ENCODE measurements at places on chromosomes 6 and 20. TPM values are rescaled to one million over a fixed set of nuclear protein-coding genes. Genes with fewer than 3 reads are reported as not detected.

DNA sequence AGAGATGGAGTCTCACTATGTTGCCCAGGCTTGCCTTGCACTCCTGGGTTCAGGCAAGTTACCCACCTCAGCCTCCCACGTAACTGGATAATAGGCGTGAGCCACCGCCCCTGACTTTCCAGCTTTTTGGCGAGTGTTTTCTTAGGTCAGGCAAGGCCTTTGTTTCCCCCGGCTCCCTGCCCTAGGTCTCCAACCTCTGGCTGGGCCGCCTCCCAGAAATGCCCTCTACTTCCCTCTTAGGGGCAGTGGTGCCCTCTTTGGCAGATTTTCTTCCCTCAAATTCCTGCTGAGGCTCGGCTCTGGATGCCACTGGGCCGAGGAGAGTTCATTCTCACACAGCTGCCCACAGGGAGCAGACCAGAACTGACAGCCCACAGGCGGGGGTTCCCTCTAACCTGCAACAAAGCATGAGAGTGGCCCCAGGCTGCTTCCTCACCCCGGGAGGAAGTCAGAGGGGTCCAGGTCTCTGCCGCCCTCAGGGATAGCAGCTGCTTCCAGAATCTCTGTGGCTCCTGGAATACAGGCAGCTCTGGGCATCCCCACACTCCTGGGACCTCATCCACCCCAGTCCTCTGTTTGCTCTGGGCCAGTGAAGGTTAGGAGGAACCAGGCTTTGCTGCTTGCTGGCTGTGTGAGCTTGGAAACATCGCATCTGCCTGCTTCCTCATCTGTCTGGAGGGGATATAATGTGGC lies 56.5 kb downstream of the TCP11 start:
- H3K36me3 ChIP-seq, result peaks cover 73% of the 10 kb centered on the region
- no peak overlapping the region for H3K27ac ChIP-seq
- no peaks in the 10 kb centered on the region for H3K4me1 ChIP-seq
- no peak for DNase-seq
- no peak overlapping the region for H3K4me3 ChIP-seq

DNA sequence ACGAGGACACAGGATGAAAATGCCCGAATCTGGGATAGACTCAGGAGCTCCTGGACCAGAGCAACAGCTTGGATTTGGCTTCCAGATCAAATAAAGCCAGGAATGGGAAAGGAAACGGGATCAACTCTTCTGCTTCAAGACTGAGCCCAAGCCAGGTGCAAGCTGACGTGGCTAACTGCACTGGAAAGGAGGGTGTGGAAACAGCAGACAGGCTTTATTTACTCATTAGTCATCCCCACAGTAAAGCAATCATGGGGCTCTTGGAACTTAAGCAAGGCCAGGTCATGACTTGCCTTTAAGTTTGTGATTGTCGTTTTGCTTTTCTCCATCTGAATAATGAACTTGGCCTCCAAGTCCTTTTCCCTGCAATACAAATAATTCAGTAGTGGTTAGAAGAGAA lies 45.2 kb downstream of the KIF16B start:
- peaks cover 46% of the 10 kb centered on the region for H3K36me3 ChIP-seq
- no peaks in the 10 kb centered on the region for H3K27me3 ChIP-seq
- DNase-seq, result no peak
- no peak overlapping the region for H3K27ac ChIP-seq
- peaks cover 3% of the 10 kb centered on the region for H3K4me1 ChIP-seq

DNA sequence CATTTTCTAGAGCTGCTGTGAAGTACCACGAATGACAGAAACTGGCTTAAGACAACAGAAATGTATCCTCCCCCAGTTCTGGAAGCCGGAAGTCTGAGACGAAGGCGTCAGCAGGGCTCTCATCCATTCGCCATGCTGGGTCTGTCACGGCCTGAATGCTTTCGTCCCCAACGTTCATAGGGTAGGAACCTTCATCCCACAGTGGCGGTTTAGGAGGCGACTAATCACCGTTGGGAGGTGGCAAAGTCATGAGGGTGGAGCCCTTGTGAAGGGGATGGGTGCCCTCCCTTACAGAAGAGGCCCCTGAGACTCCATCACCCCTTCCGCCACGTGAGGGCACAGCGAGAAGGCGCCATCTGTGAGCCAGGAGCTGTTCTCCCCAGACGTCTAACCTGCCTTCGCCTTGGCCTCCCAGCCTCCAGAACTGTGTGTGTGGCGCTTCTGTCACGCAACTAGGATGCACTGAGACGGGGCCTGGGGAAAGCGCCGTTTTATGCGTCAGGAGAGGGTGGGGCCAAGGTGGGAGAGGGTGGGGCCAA lies 250.3 kb downstream of the TTLL2 start:
- H3K27me3 ChIP-seq, result peaks cover 10% of the 10 kb centered on the region
- H3K4me1 ChIP-seq, result no peaks in the 10 kb centered on the region
- no peak for DNase-seq
- H3K27ac ChIP-seq, result no peak overlapping the region
- H3K36me3 ChIP-seq, result no peaks in the 10 kb centered on the region

- H3K4me1 ChIP-seq, result no peaks in the 10 kb centered on the region
- no peak for DNase-seq
- no peak overlapping the region for H3K4me3 ChIP-seq
- H3K36me3 ChIP-seq, result peaks cover 59% of the 10 kb centered on the region
- H3K27me3 ChIP-seq, result no peaks in the 10 kb centered on the region
These were observed 7.9 kb downstream of the NQO2 start for GRCh38 chr6:3007571-3007970.

- no peaks in the 10 kb centered on the region for H3K36me3 ChIP-seq
- peaks cover 26% of the 10 kb centered on the region for H3K4me1 ChIP-seq
- no peak overlapping the region for H3K27ac ChIP-seq
- H3K4me3 ChIP-seq, result no peak overlapping the region
These were observed 88.0 kb upstream of the UST start for GRCh38 chr6:148658681-148659430.

The MLIP gene
- not detected for total RNA-seq

The RRAGD gene
- total RNA-seq, result 5.6 TPM

GRCh38 chr20:63121246-63121645 lies 94.7 kb downstream of the YTHDF1 start:
- DNase-seq, result no peak
- no peak overlapping the region for H3K4me3 ChIP-seq
- no peak overlapping the region for H3K27ac ChIP-seq
- H3K27me3 ChIP-seq, result peaks cover 14% of the 10 kb centered on the region
- no peaks in the 10 kb centered on the region for H3K4me1 ChIP-seq
- H3K36me3 ChIP-seq, result no peaks in the 10 kb centered on the region

GRCh38 chr20:32600681-32601237 lies 15.6 kb upstream of the NOL4L start:
- no peaks in the 10 kb centered on the region for H3K36me3 ChIP-seq
- no peak overlapping the region for H3K27ac ChIP-seq
- no peak for DNase-seq
- H3K4me3 ChIP-seq, result no peak overlapping the region
- peaks cover 27% of the 10 kb centered on the region for H3K4me1 ChIP-seq

GRCh38 chr20:3802524-3803239 lies 6.6 kb downstream of the CDC25B start:
- H3K4me3 ChIP-seq, result no peak overlapping the region
- H3K27me3 ChIP-seq, result no peaks in the 10 kb centered on the region
- peaks cover 51% of the 10 kb centered on the region for H3K36me3 ChIP-seq
- peak overlapping the region; percentile 76 for H3K27ac ChIP-seq
- no peak for DNase-seq
- peaks cover 60% of the 10 kb centered on the region for H3K4me1 ChIP-seq

DNA sequence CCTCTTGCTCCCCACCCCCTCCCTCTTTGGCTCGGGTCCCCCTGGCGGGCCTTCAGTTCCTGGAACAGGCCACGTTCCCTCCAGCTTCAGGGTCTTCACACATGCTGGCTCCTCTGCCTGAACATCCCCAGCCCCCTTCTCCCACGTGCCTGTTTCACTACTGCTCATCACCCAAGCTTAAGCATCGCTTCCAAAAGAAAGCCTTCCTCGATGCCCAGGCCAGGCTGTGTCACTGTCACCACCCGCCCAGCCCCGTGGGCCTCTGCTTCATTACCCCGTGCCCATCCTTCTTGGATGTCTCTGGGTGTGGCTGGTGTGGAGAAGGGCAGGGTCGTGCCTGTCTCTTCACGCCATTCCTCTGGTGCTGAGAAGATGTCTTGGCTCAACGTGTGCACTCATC lies 2.8 kb downstream of the DLGAP4 start:
- H3K4me1 ChIP-seq, result peaks cover 9% of the 10 kb centered on the region
- DNase-seq, result no peak
- no peak overlapping the region for H3K27ac ChIP-seq
- no peaks in the 10 kb centered on the region for H3K36me3 ChIP-seq

DNA sequence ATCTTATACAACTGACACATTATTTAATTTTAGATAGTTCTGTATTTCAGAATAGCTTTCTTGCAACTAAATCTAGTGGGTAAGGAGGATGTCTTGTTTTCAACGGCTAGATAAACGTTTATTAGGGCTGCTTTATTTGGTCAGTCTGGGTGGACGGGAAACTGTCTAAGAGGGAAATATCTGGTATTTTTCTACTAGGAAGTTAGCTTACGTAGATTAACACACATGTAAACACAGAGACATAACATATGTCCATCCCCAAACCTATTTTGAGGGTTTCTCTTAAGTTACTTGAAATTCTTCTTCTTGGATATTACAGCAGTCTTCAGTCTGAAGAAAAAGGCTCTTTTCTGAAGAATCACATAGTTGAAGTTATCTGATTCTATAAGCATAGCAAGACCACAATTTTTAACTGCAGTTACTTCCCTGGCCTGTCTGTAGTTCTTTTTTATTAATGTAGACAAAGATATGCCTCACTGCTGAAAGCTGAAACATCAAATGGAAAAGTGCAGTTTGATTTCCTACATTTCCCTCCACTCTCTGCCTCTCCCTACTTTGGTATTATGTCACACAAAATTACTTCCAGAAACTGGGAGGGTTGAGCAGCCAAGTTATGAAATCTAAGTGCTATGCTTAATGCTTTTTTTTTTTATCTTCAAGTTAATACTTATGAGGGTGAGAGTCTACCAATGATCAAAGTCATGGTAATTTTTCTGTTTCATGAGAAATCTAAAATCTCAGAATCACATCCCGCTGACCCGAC lies 37.4 kb downstream of the PLAGL1 start:
- peaks cover 16% of the 10 kb centered on the region for H3K36me3 ChIP-seq
- no peak overlapping the region for H3K27ac ChIP-seq
- no peak overlapping the region for H3K4me3 ChIP-seq
- no peaks in the 10 kb centered on the region for H3K4me1 ChIP-seq
- no peak for DNase-seq

The LRP11 gene
- total RNA-seq, result 0.29 TPM

The DPPA5 gene
- total RNA-seq, result not detected

The NEU1 gene
- 18.3 TPM for total RNA-seq

GRCh38 chr6:53466257-53466656 lies 78.6 kb downstream of the GCLC start:
- no peak for DNase-seq
- no peak overlapping the region for H3K4me3 ChIP-seq
- H3K4me1 ChIP-seq, result peaks cover 56% of the 10 kb centered on the region
- no peak overlapping the region for H3K27ac ChIP-seq
- peaks cover 2% of the 10 kb centered on the region for H3K36me3 ChIP-seq
- no peaks in the 10 kb centered on the region for H3K27me3 ChIP-seq

The SPAG4 gene
- total RNA-seq, result 2.2 TPM

DNA sequence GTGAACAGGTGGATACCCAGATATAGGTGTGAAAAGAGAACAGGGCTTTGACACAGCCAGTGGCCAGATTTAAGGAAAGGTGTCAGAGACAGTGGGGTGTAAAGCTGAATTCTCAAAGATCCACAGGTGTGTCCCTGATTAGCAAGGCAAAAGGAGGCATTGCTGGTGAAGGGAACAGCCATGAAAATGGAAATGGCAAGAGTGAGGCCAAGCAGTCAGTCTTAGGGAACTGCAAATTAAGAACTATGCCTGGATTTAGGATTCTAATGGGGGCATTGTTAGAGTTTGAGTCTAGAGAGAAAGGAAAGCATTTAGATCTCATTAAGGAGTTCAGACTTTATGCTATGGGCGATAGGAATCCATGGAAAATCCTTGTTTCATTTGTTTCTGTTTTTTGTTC lies 789.2 kb downstream of the MAFB start:
- H3K36me3 ChIP-seq, result no peaks in the 10 kb centered on the region
- H3K27me3 ChIP-seq, result peaks cover 9% of the 10 kb centered on the region
- no peaks in the 10 kb centered on the region for H3K4me1 ChIP-seq
- no peak overlapping the region for H3K4me3 ChIP-seq

The GOPC gene
- total RNA-seq, result 17.1 TPM

DNA sequence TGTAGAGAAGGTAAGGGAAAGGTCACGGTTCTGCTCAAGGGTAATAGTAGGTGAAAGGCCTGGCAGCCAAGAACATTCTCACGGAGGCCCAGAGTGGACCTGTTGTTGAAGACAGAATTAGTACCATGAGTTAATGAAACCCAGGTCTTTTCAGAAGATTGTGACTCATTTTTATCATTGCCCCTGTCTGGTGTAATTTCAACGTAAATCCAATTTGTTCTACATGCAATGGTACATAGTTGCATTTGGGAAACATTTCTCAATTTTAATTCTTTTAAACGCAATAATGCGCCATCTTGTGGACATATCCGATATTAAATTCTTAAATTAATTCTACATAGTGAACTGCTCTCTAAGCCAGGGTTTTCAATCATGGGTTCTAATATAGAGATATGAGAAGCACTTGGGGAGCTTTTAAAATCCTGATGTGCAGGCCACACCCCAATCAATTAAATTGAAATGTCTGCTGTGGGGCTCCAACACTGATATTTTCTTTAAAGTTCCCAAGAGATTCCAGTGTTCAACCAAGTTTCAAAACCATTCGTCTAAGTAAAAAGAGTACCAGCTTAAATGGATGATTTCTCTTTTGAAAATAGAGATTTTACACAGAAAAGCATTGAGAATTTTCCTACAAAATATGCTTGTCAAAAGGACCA lies 257.4 kb downstream of the PLCB1 start:
- no peaks in the 10 kb centered on the region for H3K4me1 ChIP-seq
- H3K27ac ChIP-seq, result no peak overlapping the region
- H3K27me3 ChIP-seq, result no peaks in the 10 kb centered on the region
- H3K36me3 ChIP-seq, result no peaks in the 10 kb centered on the region
- DNase-seq, result no peak

GRCh38 chr20:1382670-1383069 lies 10.2 kb downstream of the FKBP1A start:
- no peak overlapping the region for H3K27ac ChIP-seq
- no peak for DNase-seq

The TEAD3 gene
- total RNA-seq, result 0.34 TPM

The CD93 gene
- total RNA-seq, result not detected

The CST4 gene
- not detected for total RNA-seq

The CLPSL2 gene
- not detected for total RNA-seq

- DNase-seq, result no peak
- H3K4me1 ChIP-seq, result peaks cover 52% of the 10 kb centered on the region
- no peaks in the 10 kb centered on the region for H3K36me3 ChIP-seq
- no peak overlapping the region for H3K4me3 ChIP-seq
- peak overlapping the region; percentile 75 for H3K27ac ChIP-seq
These were observed 13.2 kb upstream of the RSPH3 start for GRCh38 chr6:159013229-159013628.

- no peak for DNase-seq
- no peaks in the 10 kb centered on the region for H3K4me1 ChIP-seq
- no peak overlapping the region for H3K27ac ChIP-seq
- no peak overlapping the region for H3K4me3 ChIP-seq
These were observed 620.2 kb downstream of the QKI start for GRCh38 chr6:164034602-164035140.

- no peak for DNase-seq
- H3K27ac ChIP-seq, result no peak overlapping the region
- H3K27me3 ChIP-seq, result no peaks in the 10 kb centered on the region
- H3K4me1 ChIP-seq, result no peaks in the 10 kb centered on the region
- H3K36me3 ChIP-seq, result no peaks in the 10 kb centered on the region
These were observed 649.7 kb upstream of the CHD6 start for GRCh38 chr20:42267793-42268384.
